CD8-positive, alpha-beta memory T cell (primary cell): ENCODE measurements at places on chromosomes 1 and 21. TPM values are rescaled to one million over a fixed set of nuclear protein-coding genes. Genes with fewer than 3 reads are reported as not detected.

The KRTAP19-3 gene
- not detected for total RNA-seq

The IVL gene
- total RNA-seq: not detected

The RPE65 gene
- not detected for total RNA-seq

GRCh38 chr21:45097827-45098387 is 23.5 kb downstream of the ADARB1 start:
- peaks cover 21% of the 10 kb centered on the region for H3K4me1 ChIP-seq
- H3K4me3 ChIP-seq: no peak overlapping the region
- no peaks in the 10 kb centered on the region for H3K36me3 ChIP-seq
- DNase-seq: no peak
- H3K27me3 ChIP-seq: no peaks in the 10 kb centered on the region

- DNase-seq: no peak
- H3K36me3 ChIP-seq: no peaks in the 10 kb centered on the region
- no peak overlapping the region for H3K4me3 ChIP-seq
- no peak overlapping the region for H3K27ac ChIP-seq
- no peaks in the 10 kb centered on the region for H3K4me1 ChIP-seq
Observed at GRCh38 chr1:5156416-5157120, 502.2 kb downstream of the AJAP1 start.

DNA sequence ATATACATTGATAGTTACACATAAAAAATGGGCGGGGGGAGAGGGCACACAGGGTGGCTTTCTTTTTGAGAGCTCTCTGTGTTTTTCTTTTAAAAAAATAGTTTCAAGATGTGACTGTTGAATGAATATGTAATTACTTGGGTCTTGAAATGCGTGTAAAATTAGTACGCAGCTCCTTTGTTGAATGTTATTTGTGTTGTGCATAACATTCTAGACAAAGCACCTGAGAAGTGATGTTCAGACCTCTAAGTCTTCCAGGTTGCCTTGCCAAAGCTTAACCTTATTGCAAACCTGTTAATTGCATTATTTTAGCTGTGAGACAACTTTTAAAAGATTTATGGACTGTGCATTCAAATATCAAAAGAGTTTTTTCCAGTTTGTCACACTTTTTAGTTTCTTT is 5.4 kb downstream of the PBX1 start:
- no peaks in the 10 kb centered on the region for H3K36me3 ChIP-seq
- DNase-seq: no peak
- no peak overlapping the region for H3K27ac ChIP-seq
- H3K4me3 ChIP-seq: no peak overlapping the region
- peaks cover 3% of the 10 kb centered on the region for H3K4me1 ChIP-seq
